ENCODE measurements at places on chromosomes 1 and 21.

DNA sequence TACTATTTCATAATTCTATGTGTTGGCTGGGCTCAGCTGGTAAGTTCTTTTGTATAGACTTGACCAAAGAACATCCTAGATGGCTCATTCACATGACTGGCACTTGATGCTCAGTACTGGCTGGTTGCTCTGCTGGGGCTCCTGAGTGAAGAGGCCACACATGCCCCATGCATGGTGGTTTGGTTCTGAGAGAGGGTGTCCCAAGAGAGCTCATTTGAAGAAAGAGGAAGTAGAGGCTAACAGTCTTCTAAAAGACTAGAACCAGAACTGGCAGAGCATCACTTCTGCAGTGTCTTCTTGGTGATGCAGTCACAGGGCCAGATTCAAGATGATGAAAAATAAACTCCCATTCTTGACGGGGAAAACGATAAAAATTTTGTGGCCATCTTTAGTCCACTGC lies 5.2 kb upstream of the BACH1 start:
- DNase-seq, result no peak

GRCh38 chr1:81664341-81664740 lies 136.4 kb upstream of the ADGRL2 start:
- DNase-seq, result no peak

- DNase-seq, result no peak
Measured at GRCh38 chr1:230332061-230332460, 94.1 kb downstream of the PGBD5 start.

GRCh38 chr1:184620469-184620868 lies 134.2 kb downstream of the EDEM3 start:
- no peak for DNase-seq

GRCh38 chr1:165603810-165604209 lies 27.2 kb upstream of the MGST3 start:
- DNase-seq, result no peak

DNA sequence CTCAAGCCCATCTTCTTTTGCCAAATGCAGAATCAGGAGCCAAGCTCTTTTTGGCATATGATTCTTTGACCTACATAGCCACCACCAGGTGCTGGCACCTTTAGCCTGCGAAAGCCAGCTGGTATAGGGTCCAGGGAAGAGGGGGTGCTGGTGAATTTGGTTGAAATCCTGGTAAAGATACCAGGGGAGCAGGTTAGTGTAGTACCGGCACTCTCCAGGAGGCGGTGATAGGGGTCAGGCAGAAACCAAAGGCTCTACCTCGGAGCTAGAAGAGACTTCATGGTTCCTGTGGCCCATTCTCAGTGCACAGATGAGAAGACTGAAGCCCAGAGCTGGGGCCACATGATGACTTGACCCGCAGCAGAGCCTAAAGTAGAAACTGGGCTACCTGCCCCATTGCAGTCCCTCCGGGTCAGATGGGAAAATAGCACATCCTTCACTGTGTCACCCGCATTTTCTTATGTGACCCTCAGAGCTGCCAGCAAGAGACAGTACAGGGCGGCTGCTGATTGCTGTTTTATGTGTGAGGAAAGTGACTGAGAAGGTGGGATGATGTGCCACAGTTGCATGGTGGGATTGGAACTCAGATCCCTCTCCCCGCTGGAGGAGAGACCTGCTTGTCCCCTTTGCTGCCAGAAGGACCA lies 36.0 kb upstream of the IL19 start:
- no peak for DNase-seq

DNA sequence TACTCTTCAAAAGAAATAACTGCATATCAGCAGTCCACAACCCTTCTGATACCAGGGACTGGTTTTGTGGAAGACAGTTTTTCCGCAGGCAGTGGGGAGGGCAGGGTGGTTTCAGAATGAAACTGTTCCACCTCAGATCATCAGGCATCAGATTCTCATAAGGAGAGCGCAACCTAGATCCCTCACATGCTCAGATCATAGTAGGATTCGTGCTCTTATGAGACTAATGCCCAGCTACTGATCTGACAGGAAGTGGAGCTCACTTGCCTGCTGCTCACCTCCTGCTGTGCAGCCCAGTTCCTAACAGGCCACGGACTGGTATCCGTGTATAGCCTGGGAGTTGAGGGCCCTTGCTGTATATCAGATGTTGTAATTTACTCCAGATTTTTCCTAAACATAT lies 11.5 kb downstream of the RO60 start:
- no peak for DNase-seq

DNA sequence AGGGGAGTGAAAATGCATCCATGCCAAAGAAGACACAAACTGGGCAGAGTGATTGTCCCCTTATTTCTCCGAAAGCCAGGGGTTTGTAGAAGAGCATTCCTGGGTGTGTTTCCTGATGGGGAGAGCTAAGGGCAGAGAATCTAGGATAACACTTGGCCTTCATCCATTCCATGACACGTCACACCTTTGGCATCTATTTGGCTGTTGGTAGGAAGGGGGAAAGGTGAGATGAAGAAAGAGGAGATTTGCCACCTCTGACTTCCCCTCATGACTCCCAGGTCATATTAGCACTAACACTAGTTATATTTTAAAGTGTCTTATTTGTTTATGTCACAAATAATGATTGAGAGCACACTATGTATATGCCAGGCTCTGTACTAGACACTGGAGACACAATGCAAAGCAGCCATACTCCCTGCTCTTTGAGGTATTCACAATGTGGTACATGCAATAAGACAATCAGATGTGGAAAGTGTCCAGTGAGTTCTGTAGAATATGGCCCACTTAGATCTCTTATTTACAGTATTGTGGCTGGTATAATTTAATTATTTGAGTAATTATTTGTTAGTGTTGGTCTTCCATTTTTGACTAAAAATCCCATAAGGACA lies 54.5 kb upstream of the GADD45A start:
- DNase-seq, result peak; percentile 22

GRCh38 chr1:222654849-222655248 lies 37.0 kb downstream of the MIA3 start:
- DNase-seq, result no peak

- no peak for DNase-seq
Measured at GRCh38 chr1:82090104-82090503, 289.4 kb downstream of the ADGRL2 start.

DNA sequence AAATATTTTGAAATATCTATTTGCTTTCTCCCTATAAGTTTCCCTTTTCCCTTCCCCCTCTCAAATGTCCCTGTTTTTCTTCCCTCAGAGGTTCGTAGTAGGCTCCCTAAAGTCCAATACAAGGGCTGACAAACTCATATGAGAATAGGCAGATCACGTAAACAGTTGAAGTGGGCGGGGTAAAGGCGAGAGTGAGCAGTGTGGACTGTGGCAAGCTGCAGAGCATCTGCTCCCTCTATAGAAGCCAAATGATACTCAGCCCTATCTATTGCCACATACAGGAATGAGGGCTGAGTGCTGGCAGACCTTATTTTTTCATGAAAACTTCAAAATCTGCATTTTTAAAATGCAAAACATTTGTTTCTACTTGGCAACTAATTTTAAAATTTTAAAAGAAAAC lies 26.3 kb downstream of the PRDX6 start:
- no peak for DNase-seq

DNA sequence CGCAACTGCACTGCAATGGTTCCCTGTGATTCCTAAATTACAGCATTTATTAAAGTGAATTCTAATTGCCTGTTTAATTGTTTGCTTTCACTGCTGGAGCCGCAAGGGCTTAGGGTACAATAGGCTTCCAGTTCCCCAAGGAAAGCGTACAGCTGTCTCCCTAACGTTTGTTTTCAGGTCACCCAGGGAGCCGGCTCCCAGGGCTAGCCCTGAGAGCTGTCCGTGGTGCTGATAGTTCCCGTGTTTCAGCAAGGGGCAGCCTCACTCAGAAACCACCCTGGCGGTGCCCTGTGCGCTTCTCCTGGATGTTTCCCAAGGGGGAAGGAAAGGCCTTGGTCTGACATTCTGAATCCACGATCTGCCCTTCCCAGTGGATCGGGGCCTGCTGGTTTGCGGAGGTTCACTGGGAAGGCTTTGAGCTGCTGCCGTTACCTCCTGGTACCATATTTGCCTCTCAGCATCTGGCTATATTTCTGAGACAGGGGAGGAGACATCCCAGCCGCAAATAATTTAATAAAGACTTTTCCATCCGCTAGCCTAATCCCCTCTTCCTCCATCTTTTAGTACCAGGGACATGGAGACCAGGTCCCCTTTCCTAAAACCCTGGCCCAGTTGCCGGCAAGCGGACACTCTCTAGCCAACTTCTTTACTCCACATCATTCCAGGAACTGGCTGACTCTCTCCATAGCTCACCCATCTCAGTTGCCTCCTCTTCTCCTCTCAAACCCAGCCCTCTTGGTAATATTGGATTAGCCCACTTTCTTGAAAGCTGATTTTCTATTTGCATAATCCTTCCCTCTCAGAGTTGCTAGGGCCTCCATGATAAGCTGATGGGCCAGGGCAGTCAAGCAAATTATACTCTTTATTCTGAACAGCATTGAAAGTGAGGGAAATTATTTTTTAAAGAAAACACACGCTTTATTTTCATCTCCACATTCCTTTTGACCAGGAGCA lies 149.0 kb downstream of the IGSF21 start:
- DNase-seq, result no peak

- no peak for DNase-seq
Measured at GRCh38 chr1:95518310-95518709, 284.3 kb downstream of the RWDD3 start.

- DNase-seq, result no peak
Measured at GRCh38 chr1:92342401-92342800, 43.5 kb downstream of the RPAP2 start.

DNA sequence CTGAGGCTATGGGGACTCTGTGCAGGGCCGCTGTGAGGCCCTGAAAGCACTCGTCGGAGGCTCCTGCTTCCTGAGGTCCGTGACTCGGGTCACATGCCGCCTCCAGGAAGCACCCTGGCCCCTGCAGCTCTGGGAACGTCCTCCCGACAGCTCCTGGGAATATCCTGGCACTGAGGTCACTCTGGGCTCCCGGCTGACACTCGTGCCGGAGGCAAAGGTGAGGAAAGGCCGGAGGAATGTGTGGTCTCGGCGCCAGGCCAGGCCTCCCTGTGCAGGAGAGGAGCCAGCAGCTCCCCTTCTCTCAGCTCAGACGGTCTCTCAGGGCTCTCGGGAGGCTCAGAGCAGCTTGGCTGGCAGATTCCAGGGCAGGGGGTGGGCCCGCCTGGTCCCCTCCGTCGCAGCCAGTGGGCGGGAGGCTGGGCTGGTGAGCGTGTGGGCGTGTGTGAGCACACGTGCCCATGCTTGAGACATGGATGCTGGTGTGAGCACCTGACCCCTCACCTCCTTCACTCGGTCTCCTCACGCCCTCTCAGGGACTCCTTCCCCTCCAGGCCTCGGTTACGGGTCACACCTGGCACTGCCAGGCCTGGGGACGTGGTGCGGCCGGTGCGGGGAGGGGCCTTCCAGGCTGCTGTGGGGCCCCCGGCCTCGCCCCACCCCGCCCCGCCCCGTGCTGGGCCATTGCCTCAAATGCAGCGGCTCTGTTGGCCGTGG lies 5.5 kb upstream of the RNF223 start:
- peak; percentile 88 for DNase-seq

DNA sequence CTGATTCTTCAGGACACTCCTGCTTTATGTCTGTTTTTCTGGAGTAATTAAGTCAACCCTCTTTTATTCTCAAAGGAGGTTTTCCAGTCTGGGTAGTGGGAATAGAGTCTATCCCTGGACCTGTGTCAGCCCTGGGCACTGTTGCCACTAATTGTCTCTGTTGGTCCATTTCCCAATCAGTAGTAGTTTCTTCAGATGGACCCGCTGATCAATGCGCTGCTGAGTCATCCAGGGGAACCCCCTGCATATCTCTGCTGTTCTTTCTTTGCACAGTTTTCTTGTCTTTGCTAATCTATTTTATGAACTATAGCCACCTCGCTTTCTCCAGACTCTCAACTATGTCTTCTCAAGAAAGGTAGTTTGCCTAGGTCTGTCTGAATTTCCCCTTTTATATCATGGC lies 82.5 kb downstream of the TNNI3K start:
- no peak for DNase-seq

- peak; percentile 11 for DNase-seq
Measured at GRCh38 chr1:114113411-114114184, 40.1 kb downstream of the SYT6 start.

- no peak for DNase-seq
Measured at GRCh38 chr1:85058311-85058710, 10.0 kb upstream of the MCOLN3 start.

DNA sequence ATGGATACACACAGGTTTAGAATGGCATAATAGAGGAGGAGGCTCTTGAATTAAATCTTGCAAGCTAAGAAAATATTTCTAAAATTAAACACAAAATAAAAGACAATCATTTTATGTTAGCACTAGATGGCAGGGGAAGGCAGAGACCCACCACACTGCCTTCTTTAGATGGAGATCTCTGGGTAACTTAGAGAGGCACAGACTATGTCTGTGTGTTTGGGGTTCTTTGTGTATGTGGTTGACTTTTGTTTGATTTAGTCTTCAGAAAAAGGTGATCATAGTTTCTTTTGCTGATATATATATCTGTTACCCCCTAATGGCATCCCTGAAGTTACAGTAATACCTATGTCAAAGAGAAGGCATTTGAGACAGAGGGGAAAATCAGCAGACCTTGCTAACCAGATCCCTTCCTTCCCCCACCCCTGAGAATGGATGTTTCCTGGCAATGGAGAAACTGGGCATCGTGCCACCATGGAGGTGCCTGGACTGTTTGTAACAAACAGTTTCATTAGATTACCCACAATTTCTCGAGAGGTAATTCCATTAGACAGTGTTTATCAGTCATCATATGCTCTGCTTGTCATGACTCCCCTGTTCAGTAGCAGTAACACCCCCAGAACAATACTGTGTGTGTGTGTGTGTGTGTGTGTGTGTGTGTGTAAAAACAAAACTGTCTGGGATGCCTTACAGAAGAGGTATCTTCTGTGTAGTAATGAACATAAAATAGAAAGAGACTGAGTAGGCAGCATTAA lies 228.3 kb upstream of the DEPDC1 start:
- DNase-seq, result peak; percentile 3

- DNase-seq, result no peak
Measured at GRCh38 chr1:111446546-111446945, 2.5 kb downstream of the WDR77 start.

DNA sequence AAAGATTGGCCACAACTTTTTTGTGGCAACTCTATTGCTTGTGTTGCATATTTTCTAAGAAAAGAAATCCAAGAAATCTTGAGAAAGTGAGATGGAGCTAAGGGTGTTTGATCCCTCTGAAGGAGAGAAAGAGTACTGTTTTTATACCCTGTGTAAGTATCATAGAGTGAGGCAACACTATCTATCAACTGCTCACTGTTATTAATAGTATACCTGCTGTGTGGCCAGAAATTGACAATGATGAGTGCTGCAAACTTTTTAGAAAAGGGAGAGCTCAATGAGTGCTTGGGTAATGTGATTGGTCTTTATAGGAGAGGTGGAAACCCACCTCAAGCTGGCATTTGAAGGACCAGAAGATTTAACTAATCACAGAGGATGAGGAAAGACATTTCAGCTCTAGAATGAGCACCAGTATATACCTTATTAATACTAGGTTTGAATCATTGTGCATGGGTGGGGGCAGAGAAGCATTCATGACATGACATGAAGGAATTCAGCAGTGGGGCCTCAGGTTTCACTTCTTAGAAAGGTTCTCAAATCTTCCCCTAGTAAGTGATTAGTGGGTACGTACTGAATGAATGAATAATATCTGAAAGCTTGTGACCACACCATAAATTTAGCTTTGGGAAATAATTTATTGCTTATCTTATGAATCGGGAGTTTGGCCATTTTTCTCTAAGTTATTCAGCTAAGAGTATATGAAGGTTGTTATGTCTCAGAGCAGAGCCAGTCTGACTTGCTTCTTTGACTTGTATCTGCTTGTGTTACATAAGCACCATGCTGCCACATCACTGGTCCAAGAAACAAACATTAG lies 169.2 kb upstream of the SGIP1 start:
- DNase-seq, result peak; percentile 51
